Sciatic nerve (tissue), 2 donors: ENCODE measurements at places on chromosomes 5 and 9.

DNA sequence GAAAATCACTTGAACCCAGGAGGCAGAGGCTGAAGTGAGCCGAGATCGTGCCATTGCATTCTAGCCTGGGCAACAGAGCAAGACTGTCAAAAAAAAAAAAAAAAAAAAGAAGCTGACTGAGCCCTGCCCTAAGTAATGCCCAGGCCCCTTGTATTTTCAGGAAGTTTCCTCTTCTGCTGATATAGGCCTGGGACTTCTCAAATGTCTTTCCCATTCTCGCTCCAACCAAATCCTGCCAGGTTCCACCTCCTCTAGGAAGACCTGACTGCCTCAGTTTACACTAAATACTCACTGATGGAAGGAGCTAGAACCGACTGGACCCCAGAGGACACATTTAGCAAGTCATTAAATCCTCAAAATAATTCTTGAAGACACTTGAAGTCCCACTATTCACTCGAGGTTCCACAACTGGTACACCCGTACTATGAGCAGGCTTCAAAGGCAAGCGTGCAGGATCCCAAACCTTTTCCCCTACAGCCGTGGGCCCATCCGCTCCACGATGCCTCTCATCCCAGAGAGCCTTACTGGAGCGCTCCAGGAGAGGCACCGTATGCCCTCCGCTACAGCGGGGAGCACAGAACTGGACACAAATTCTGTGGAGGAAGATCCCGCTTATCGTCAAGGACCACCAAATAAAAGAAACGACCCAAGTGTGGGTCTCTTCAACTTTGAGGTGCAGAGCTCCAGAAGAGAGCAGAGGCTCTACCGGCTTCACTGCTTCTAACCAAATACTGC lies 676 bp downstream of the NOL6 start:
- no peak for DNase-seq

DNA sequence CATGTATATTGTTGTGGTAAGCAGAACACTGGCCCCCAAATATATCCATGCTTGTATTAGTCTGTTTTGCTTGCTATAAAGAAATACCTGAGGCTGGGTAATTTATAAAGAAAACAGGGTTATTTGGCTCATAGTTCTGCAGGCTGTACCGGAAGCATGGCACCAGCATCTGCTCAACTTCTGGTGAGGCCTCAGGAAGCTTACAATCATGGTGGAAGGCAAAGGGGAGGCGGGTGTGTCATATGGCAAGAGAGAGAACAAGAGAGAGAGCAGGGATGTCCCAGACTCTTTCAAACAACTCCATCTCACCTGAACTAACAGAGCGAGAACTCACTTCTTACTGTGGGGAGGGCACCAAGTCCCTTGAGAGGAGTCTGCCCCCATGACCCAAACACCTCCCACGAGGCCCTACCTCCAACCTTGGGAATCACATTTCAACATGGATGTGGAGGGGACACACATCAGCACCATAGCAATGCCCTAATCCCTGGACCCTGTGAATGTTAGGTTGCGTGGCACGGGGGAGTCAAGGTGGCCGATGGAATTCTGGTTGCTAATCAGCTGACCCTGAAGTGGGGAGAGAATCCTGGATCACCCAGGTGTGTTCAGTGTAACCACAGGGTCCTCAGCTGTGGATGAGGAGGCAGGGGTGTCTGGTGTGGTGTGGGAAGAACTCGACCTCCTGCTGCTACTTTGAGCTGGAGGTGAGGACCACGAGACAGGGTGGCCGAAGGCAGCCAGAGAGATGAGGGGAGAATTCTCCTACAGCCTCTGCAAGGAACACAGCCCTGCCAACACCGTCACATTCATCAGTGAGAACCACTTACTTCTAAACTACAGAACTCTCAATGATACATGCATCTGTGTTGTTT lies 172.8 kb downstream of the AUH start:
- no peak for DNase-seq

GRCh38 chr9:37550781-37551180 lies 25.4 kb downstream of the FBXO10 start:
- no peak for DNase-seq

DNA sequence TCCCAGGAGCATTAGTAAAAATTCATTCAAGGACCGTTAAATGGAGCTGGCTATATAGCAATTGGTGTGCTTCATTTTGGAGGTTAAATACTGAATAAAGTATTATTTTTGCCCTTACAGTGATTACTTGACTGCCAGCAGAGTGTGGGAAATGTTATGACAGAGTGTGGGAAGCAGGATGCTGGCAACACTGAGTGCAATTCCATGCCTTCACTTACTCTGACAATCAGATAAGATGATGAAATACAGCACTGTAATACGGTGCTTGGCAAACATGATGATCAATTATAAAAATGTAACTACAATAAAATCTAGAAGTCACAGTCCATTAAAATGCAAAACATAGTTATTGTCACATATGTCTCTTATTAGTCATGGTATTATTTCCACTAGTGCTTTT lies 651.3 kb downstream of the PTPRD start:
- DNase-seq: no peak

GRCh38 chr5:1897386-1897785 lies 14.7 kb upstream of the IRX4 start:
- DNase-seq: no peak

DNA sequence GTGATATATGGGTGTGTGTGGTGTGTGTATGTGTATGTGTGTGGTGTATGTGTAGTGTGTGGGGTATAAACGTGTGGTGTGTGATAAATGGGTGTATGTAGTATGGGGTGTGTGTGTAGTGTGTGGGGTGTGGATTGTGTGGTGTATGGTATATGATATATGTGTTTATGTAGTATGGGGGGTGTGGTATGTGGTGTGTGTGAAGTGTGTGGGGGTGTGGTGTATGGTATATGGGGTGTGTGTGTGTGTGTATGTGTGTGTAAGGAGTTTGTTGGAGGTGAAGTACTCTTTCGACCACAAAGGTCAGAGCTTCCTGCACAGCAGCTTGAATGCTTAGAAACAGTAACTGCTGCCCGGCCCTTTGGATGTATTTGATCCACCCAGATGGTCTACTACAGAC lies 145.2 kb upstream of the IQGAP2 start:
- no peak for DNase-seq

DNA sequence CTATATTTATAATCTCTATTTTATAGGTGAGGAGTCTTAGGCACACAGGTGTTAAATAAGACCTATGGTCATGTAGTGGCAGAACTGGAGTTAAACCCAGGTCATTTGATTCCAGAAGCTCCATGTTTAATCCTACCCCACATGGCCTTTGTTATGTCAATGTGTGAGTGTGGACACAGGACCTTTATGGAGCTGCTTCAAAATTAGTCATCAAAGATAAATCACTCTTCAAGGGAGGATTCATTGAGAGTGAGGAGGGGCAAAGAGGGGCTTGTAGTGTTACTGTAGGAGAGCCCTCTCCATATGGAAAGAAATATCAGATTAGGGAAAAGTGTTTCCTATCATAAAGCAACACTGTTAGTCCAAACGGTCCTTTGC lies 74.6 kb upstream of the ARRDC3 start:
- DNase-seq: no peak

DNA sequence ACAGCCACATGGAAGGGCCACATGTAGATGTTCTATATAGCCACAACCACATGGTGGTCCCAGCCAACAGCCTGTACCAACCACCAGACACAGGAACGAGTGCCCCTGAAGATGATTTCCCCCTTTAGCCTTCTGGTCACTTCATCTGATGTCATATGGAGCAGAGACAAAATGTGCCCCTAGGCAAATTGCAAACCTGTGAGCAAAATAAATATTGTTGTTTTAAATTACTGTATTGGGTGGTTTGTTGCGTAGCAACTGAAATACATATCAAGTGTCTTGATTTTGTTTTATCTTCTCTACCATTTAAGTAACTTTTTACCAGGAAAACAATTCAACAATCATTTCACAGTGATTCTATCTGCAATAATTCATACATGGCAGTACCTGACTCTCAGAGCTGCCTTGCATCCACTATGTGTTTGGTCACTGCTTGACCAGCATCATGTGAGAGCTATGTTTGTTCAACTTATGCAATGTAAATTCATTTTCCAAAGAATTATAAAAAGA lies 142.5 kb upstream of the VLDLR start:
- DNase-seq: no peak

- DNase-seq: no peak
Measured at GRCh38 chr5:77131361-77131760, 44.3 kb upstream of the ZBED3 start.

DNA sequence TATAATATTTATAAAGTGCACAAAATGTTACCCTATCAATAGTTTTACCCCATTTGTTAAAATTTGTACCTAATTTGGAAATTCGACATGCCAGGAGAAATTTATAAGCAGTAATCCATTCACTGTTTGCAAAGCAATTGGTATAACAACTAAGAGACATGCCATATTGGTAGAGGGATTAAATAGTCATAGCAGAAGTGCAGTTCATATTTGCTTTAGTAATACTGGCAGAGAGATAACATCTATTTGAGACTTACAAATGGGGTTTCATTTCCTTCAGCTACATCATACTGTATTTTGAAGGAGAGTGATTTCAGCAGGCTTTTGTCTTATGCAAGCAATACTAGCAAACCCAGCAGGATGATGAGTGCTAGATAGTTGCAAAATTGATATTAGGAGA lies 610.4 kb upstream of the CDH10 start:
- no peak for DNase-seq

DNA sequence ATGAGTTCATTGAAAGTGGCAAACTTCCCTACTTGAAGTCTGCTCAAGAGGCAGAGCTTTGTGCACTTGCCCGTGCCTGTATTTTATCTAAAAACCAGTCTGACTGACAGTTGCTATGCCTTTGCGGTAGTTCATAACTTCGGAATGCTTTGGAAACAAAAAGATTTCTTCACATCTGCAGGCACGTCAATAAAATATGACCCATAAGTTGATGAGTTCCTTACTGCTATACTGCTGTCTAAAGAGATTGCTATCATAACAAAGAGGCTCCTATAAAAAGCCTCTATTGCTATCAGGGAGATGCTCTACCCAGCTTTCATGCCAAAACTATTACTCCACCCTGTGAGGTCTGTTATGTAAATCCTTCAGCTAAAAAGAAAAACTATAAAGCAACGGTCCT lies 25.4 kb upstream of the RNF20 start:
- no peak for DNase-seq
